ENCODE measurements at places on chromosomes 1 and 21. TPM values are rescaled to one million over a fixed set of nuclear protein-coding genes. Genes with fewer than 3 reads are reported as not detected.

The CEP170 gene
- 30.2 TPM for total RNA-seq

The LAMB3 gene
- total RNA-seq = 20.5 TPM

The LIN28A gene
- total RNA-seq = not detected

The SOX13 gene
- 13.5 TPM for total RNA-seq

The SLC35A3 gene
- total RNA-seq = 8.3 TPM

All from A549 treated with CORT108297 at 1 μM for 4 hours (cell line).